ENCODE measurements at places on chromosomes 3 and 15.

- DNase-seq: no peak
Observed at GRCh38 chr3:193389335-193389734, 10.8 kb upstream of the ATP13A5 start.

DNA sequence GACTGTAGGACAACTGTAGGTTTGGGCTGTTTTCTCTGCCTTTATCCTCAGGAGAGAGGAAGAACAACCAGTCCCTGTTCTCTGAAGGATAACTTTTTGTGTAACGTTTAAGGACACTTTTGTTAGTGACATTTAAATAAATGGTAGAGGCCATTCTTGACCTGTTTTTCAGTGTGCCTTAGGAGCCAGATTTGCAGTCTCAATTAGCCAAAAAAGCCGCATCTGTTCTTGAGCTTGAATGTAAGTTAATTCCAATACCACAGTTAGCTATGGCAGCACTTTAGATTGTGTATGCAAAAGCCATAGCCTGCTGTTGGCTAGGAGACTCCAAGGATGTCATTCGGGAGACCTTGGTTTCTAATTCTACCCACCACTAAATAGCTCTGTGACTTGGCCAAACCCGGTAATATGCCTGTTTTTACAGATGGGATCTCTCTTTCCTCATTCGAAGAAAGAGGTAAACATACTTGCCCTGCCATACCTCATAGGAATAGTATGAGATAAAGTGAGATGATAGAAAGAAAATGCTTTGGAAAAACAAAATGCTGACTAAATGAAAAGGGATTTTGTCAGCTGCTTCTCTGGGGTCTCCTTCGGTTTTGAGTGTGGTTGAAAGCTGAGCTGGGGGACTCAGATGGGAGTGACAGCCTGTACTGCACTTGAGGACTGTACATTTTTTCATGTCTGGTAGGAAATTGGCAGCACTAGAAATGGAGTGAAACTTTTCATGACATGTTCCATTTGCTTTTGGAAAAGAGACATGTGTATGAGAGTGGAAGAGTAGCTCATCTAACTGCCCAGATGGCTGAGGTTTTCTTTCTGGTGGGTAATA is 57.3 kb upstream of the ROPN1 start:
- no peak for DNase-seq

GRCh38 chr15:67480741-67481140 is 40.2 kb upstream of the C15orf61 start:
- no peak for DNase-seq

GRCh38 chr15:81007428-81008064 is 6.8 kb downstream of the TLNRD1 start:
- DNase-seq: no peak

- DNase-seq: no peak
Observed at GRCh38 chr3:174268586-174268985, 590.5 kb upstream of the NAALADL2 start.

DNA sequence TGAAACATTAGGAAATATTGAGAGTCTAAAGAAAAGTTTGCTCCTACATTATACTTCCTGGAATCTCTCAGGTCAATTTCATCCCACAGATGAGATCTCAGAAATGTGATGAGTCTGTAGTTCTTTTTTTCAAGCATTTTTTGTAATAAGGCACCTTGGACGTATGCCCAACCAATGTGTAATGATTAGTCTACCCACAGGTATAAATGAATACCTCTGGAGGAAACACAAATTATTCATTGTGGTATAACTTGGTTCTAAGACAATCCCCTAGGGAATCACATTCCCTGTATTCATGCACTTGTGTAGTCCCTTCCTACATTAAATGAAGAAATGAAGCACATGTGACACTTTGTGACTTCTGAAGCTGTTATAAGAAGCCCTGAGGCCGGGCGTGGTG is 596.2 kb upstream of the UBE2E2 start:
- DNase-seq: peak; percentile 24

DNA sequence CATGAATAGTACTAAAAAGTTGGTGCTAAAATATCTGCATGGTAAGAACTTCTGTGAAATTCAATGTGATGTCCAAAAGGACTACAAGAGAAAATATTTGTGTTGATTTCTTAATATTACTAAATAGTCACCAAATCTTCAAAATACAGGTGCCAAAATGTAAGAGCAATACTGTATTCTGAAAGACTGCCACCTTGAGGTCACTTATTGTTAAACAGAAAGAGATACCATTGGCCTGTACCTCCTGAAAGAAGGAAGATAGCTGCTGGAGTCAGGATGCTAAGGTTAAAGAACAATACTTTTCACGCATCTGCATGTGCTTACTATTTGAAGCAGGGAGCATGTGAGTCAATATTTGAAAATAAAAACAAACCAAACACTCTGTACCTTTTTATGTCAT is 72.0 kb upstream of the LSAMP start:
- no peak for DNase-seq

- no peak for DNase-seq
Observed at GRCh38 chr3:144127014-144127413, 155.4 kb downstream of the DIPK2A start.

- no peak for DNase-seq
Observed at GRCh38 chr3:173109143-173109542, 31.9 kb downstream of the SPATA16 start.

- no peak for DNase-seq
Observed at GRCh38 chr3:193086681-193087080, 154.3 kb upstream of the PLAAT1 start.

DNA sequence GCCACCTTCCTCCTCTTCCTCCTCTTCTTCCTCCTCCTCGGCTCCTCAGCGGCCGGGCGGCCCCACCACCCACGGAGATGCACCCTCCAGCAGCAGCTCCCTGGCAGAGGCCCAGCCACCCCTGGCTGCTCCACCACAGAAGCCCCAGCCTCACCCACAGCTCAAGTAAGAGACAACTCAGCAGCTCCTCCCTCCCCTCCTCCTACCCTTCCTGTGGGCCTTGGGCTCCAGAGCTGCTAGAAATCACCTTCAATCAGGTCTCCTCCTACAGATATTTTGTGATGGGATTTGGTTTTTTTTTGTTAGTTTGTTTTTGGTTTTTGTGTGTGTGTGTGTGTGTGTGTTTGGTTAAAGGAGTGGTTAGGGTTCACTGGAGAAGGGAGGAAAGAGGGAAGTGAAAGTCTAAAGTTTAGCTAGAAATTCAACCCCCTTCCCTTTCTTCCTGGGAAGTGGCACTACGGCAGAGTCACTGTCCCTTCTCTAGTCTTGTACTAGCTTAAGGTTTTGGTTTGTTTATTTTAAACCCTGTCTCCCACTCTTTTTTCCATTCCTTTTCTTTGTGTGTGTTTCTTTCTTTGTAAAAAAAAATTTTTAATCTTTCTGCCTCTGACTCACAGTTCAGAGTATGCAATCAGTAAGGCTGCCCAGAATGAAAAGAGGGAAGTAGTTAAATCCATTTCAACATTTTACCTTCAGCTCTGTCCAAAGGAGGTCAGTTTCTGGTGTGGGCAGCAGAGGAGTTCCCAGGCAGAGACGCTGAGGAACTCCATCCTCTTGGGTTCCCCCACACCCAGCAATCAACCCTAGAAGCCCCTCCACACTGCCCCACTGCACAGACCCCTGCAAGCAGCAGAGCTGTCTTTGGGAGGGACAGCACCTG is 29.0 kb upstream of the TIMP4 start:
- DNase-seq: peak; percentile 77

GRCh38 chr3:124927574-124928045 is 6.9 kb downstream of the MUC13 start:
- DNase-seq: no peak

DNA sequence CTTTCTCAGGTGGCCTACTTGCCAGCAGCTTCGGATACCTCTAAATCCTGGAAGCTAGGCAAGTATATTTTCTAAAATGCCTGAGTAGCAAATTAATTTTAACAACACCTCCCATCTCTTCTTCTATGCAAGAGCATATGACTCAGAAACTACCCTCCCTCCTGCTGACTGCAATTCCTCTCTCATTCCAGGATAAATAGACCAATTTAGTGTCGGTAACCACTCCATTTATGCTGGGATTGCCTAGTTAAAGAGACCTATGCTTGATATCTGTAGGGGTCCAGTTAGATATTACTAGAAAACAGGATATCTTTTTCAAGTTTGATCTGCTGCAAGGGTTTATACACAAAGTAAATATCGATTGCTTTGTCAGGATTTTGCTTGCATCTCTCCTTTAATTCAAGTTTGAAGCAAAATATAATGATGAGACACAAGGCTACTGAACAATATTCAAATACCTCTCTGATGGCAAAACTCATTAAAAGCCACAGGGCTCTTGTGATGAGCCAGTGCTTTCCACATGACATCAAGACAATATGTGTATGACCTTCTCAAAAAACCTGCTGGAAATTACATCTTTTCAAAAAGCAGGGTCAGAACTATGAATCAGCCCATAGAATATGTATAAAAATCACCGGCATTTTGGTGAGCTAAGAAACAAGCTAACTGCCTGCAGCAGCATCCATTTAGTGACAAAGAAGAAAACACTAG is 491.6 kb upstream of the NECTIN3 start:
- DNase-seq: peak; percentile 40

GRCh38 chr3:171797873-171798272 is 12.4 kb downstream of the PLD1 start:
- no peak for DNase-seq

- DNase-seq: no peak
Observed at GRCh38 chr15:44385344-44385942, 42.0 kb upstream of the CTDSPL2 start.

DNA sequence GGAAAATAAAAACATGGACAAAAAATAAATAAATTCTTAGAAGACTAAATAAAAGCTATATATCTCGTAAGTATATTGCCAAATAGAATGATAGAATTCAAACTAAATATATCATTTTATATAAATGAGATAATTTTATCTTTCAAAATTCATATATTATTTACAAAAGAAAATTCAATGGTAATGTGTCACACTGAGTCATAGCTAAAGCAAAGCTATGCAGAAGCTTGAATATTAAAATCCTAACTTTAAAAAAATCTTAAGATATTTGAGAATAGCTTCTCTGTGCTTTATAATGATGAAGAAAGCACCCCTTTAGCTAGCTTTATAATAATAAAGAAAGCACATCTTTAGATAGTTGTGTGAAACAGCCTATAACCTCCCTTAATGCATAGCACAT is 1010.8 kb downstream of the OTOL1 start:
- no peak for DNase-seq

GRCh38 chr3:4552811-4553210 is 59.7 kb downstream of the ITPR1 start:
- DNase-seq: no peak

- peak; percentile 89 for DNase-seq
Observed at GRCh38 chr3:18295171-18295920, 129.8 kb downstream of the SATB1 start.

DNA sequence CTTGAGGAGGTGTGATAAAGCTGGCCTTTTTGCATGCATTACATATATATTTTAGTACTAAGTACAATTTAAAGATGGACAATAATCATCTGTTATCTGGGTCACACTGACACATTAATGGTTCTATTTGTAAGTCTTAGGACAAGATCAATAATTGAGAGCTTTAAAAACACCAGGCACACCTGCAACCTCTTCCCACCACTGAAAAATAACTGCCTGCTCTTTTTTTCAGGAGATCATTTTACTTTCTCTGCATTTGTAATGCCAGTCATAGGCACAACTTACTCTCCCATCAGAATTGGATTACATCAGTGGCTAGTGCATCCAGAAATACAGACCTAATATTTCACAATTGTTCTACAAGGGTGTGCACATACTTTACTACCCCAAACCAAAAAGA is 149.8 kb downstream of the MECOM start:
- no peak for DNase-seq

DNA sequence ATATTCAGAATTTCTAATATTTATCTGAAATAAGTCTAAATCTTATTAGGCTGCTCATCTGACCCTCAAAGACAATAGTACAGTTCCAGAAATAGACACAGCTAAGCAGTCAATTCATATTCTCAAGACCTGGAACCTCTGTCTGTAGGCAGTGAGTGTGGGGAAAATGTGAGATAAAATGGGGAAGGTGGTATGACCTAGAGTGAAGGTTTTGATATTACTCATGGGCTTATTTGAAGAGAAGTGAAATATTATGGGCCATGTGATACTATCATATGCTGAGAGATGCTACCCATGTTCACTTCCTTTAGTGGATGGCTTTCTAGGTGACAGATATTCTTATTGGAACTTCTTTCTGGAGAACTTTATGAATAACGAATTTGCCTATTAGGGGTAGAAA is 33.5 kb downstream of the TGFBR2 start:
- no peak for DNase-seq

- DNase-seq: no peak
Observed at GRCh38 chr3:195808741-195809290, 2.9 kb downstream of the MUC4 start.

DNA sequence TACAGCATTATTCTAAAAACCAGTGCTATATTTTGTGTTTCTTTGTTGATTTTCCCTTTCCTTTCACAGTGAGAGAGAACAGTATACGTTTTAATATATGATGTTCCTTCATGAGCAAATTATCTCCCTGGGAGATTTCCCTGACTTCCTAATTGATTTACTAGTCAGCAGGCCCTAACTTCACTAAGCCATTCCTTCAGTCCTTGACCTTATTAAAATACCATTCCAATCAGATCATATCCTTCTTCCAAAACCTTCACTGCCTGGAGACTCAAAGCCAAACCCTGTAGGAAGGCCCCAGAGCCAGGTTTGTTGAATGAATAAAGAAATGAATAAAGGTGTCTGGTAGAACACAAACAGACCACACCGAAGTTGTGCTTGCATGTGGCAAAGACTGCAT is 43.8 kb upstream of the ARHGEF3 start:
- no peak for DNase-seq

DNA sequence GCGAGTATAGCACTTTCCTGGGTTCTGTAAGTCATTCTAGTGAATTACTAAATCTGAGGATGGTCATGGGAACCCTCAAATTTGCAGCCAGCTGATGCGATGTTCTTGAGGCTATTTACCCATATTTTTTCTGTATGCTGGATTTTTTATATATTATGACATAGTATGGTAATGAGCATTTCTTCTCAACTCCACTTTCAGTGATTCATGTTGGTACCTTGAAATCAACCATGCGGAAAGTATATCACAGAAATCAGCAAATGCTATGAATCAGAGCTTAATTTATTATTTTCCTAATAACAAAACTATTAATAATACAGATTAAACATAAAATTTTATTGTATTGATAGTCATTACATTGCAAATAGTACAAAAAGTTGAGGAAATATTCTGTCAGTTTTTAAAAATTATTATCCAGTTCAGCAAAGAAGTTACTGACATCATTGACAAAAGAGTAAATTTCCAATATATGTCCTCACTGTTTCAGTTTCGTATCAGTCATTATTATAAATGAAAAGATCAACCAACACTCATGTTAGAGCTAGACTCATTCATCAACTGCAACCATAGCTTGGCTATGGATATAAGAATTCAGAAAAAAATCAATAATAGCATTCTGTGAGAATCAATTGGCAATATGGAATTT is 164.3 kb upstream of the SETMAR start:
- no peak for DNase-seq

- DNase-seq: no peak
Observed at GRCh38 chr15:42595626-42596240, 20.3 kb downstream of the STARD9 start.

- DNase-seq: no peak
Observed at GRCh38 chr15:70376929-70377691, 279.4 kb upstream of the TLE3 start.

GRCh38 chr3:172208586-172209332 is 169.4 kb downstream of the FNDC3B start:
- DNase-seq: no peak

Measured in kidney glomerular epithelial cell (primary cell).